SJSA1 (cell line): ENCODE measurements at places on chromosomes 6 and 20. TPM values are rescaled to one million over a fixed set of nuclear protein-coding genes. Genes with fewer than 3 reads are reported as not detected.

Gene HSPA12B
- total RNA-seq: not detected in 2 replicates

GRCh38 chr6:22251348-22251747 lies 45.5 kb downstream of the PRL start:
- peak overlapping the region; percentile 51 for H3K27ac ChIP-seq
- no peaks in the 10 kb centered on the region for H3K27me3 ChIP-seq
- H3K4me1 ChIP-seq: peaks cover 35% of the 10 kb centered on the region
- H3K36me3 ChIP-seq: no peaks in the 10 kb centered on the region
- H3K4me3 ChIP-seq: no peak overlapping the region

DNA sequence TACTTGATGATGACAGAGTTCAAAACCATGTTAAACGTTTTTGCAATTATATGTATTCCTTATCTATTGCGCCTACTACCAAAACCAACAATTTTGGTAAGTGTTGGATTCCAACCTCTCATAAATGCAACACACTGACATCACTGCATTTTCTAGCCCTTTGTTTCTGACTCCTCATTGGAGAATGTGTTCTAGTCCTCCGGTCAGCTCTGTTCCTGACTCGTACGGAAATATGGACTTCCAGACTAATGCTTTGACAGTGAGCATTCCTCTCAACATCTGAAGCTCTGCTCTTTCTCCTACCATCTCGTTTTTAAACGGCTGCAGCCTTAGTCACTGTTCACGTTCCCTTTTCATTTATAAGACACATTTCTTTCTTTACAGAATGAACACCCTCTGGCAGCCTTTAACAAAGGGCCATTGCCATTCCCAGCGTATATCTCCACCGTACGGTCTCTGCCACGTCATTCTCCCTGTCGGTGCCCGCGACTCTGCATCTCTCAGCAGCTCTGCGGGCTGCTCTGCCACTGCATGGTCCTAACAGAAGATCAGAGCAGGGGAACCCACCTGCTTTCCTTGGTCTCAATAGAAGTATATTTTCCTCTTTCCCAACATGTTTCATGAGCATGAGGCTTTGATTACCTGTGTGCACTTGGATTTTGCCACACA lies 103.0 kb upstream of the SYNDIG1 start:
- no peaks in the 10 kb centered on the region for H3K36me3 ChIP-seq
- no peak for DNase-seq
- no peak overlapping the region for H3K27ac ChIP-seq

DNA sequence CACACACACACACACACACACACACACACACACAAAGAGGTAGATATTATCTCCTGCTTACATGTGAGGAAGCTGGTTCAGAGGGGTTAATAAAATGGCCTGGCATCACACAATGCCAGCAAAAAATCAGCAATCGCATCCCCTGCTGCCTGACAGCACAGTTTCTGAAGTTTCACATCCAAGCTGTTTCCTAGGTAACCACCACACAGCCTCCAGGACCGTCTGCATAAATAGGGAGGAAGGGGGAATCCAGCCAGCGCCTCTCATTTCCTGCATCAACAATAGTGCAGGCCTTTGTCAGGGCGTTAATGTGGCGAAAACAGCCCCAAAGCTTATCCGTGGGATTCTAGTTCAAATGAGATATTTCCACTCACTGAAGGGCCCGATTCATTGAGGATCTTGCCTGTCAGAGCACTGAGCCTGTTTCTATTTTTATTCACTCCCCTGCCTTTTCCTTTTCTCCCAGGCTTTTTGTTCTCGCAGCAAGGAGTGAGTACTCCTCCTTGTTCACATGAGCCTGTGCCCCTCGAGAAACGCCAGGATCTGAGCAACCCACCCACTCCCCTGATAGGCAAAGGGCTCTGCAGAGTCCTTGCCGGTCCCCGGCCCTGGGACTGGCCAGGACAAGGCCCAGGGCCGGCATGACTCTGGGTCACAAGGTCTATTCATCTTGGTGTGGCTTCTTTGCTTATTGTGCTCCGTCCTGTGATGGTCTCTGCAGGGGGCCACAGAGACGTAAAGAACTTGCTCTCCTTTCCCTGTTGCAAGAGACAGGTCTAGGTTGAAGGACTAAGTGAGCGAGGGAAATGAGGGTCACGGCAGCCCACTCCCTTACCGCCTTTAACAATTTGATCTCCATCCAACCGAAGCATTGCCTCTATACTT lies 32.7 kb downstream of the TUBB2B start:
- H3K36me3 ChIP-seq: no peaks in the 10 kb centered on the region
- H3K27me3 ChIP-seq: no peaks in the 10 kb centered on the region
- no peaks in the 10 kb centered on the region for H3K4me1 ChIP-seq
- H3K27ac ChIP-seq: no peak overlapping the region
- H3K4me3 ChIP-seq: no peak overlapping the region
- no peak for DNase-seq

- no peak for DNase-seq
- H3K36me3 ChIP-seq: peaks cover 12% of the 10 kb centered on the region
- H3K4me1 ChIP-seq: peaks cover 12% of the 10 kb centered on the region
- H3K4me3 ChIP-seq: no peak overlapping the region
- H3K27ac ChIP-seq: no peak overlapping the region
- H3K27me3 ChIP-seq: no peaks in the 10 kb centered on the region
These were observed 62.8 kb downstream of the ILRUN start for GRCh38 chr6:34633785-34634184.

- peaks cover 20% of the 10 kb centered on the region for H3K4me1 ChIP-seq
- H3K27ac ChIP-seq: no peak overlapping the region
- no peak overlapping the region for H3K4me3 ChIP-seq
- H3K27me3 ChIP-seq: no peaks in the 10 kb centered on the region
These were observed 77.1 kb upstream of the ADTRP start for GRCh38 chr6:11855743-11856142.

GRCh38 chr6:112683926-112684325 lies 336.8 kb downstream of the RFPL4B start:
- no peaks in the 10 kb centered on the region for H3K27me3 ChIP-seq
- DNase-seq: no peak
- H3K4me3 ChIP-seq: no peak overlapping the region
- H3K4me1 ChIP-seq: peaks cover 46% of the 10 kb centered on the region
- peak overlapping the region; percentile 18; the same call in 1 of the 2 replicates for H3K27ac ChIP-seq

Gene SPTLC3
- total RNA-seq: 4.5 and 13.6 TPM in 2 replicates

Gene RBBP9
- total RNA-seq: 15.9 and 24.2 TPM in 2 replicates

Gene SAMD5
- total RNA-seq: 16.2 and 21.5 TPM in 2 replicates

Gene TINAG
- total RNA-seq: not detected in 2 replicates

Gene SIGLEC1
- not detected in 2 replicates for total RNA-seq

DNA sequence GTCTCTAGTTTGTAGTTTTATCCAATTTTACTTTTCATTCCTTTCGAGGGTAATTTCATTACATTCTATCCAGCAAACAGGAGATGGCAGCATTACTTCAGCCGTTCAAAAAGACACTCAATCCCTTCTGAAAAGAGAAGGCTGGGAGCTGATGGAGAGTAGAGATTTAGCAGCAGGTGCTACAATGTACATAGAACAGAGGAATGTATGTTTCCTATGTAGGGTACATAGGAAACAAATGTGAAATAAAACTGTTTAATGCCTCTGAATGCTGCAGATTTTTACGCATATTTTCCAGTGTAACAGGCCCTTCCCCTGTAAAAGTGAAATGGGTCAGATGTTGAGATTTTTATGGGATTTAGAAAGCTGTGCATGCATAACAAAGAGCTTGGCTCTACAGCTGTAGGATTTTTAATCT lies 16.0 kb downstream of the RPS12 start:
- no peaks in the 10 kb centered on the region for H3K36me3 ChIP-seq
- no peak overlapping the region for H3K27ac ChIP-seq
- no peaks in the 10 kb centered on the region for H3K27me3 ChIP-seq
- no peak overlapping the region for H3K4me3 ChIP-seq

- H3K4me1 ChIP-seq: peaks cover 31% of the 10 kb centered on the region
- H3K27me3 ChIP-seq: no peaks in the 10 kb centered on the region
- peak; percentile 38 for DNase-seq
- peaks cover 45% of the 10 kb centered on the region for H3K36me3 ChIP-seq
- H3K27ac ChIP-seq: peak overlapping the region; percentile 62
These were observed 1.3 kb downstream of the SRF start for GRCh38 chr6:43172104-43173007.

Gene ZNF341
- 2.1 and 5.5 TPM in 2 replicates for total RNA-seq

- H3K27me3 ChIP-seq: no peaks in the 10 kb centered on the region
- H3K36me3 ChIP-seq: no peaks in the 10 kb centered on the region
- no peak overlapping the region for H3K4me3 ChIP-seq
- DNase-seq: no peak
These were observed 140.5 kb downstream of the HIVEP2 start for GRCh38 chr6:142804490-142804889.

DNA sequence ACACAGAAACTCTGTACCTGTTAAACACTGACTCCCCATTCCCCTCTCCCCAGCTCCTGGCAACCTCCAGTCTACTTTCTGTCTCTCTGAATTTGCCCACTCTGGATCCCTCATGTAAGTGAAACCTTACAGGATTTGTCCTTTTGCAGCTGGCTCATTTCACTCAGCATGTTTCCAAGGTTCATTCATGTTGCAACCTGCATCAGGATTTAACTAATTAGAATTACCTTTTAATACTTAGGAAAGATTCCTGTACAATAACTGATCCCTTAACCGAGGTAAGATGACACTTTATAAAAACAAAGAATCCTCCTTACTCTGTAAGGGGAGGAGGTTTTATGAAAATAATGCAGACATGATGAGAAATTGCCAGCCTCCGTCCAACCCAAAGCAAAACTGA lies 113.1 kb upstream of the MTHFD1L start:
- H3K36me3 ChIP-seq: no peaks in the 10 kb centered on the region
- H3K27me3 ChIP-seq: 0 out of 2 replicates have a peak, but pooled peaks cover 2% of the 10 kb centered on the region
- no peak overlapping the region for H3K4me3 ChIP-seq
- no peak for DNase-seq

Gene DEFB132
- total RNA-seq: not detected in 2 replicates

- H3K27ac ChIP-seq: no peak overlapping the region
- H3K4me3 ChIP-seq: no peak overlapping the region
- no peaks in the 10 kb centered on the region for H3K27me3 ChIP-seq
- DNase-seq: peak; percentile 31
- H3K36me3 ChIP-seq: no peaks in the 10 kb centered on the region
These were observed 67.5 kb upstream of the TFB1M start for GRCh38 chr6:155381673-155382337.

- H3K36me3 ChIP-seq: peaks cover 67% of the 10 kb centered on the region
- no peak for DNase-seq
These were observed 10.5 kb downstream of the IBTK start for GRCh38 chr6:82237013-82237412.

Gene SNAP91
- total RNA-seq: not detected in 2 replicates

GRCh38 chr20:10434467-10434831 lies 427 bp upstream of the MKKS start:
- H3K27ac ChIP-seq: peak overlapping the region; percentile 87
- H3K4me3 ChIP-seq: peak overlapping the region; percentile 69
- no peaks in the 10 kb centered on the region for H3K27me3 ChIP-seq
- H3K36me3 ChIP-seq: peaks cover 5% of the 10 kb centered on the region; the same call in 1 of the 2 replicates

DNA sequence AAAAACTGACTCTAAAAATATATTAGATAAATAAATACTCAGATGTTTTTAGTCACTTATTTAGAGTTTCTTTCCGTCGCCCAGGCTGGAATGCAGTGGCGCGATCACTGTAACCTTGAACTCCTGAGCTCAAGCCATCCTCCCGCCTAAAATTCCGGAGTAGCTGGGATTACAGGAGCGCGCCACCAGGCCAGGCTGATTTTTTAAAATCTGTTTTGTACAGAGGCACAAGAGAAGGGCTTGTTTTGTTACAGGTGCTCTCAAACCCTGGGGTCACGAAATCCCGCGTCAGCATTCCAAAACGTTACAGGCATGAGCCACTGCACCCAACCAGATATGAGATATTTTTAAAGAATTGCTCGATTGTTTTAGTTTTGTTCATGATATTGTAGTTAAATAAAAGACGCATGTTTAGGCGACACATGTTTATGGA lies 40.7 kb upstream of the BTN3A2 start:
- no peak overlapping the region for H3K4me3 ChIP-seq
- H3K4me1 ChIP-seq: no peaks in the 10 kb centered on the region
- no peak overlapping the region for H3K27ac ChIP-seq
- DNase-seq: no peak
- H3K36me3 ChIP-seq: no peaks in the 10 kb centered on the region

- H3K4me3 ChIP-seq: no peak overlapping the region
- peaks cover 41% of the 10 kb centered on the region for H3K4me1 ChIP-seq
- no peak for DNase-seq
- no peaks in the 10 kb centered on the region for H3K27me3 ChIP-seq
- H3K27ac ChIP-seq: peak overlapping the region; percentile 22
These were observed 507.8 kb upstream of the CITED2 start for GRCh38 chr6:139882234-139882633.

Gene CTAGE9
- total RNA-seq: 0.26 TPM in 1 of 2 replicates, not detected in the other

DNA sequence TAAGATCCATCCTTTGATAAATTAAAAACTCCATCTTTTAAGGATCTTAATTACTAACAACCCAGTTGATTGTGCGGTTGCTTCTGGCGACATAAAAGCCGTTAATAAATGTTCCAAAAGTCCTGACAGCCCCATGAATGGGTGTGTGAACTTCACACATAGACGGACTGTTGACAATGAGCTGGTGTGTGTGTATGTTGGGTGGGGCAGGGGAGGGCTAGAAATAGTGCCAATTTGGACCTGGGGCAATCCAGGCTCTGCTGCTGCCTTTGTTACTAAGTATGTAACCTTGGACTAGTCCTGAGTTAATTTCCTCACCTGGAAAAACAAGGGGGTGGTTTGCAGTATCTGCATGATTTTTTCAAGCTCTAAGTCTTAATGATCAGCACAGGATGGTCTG lies 4.2 kb downstream of the MAS1 start:
- H3K27ac ChIP-seq: no peak overlapping the region
- H3K27me3 ChIP-seq: peaks cover 11% of the 10 kb centered on the region
- DNase-seq: no peak
- H3K4me3 ChIP-seq: no peak overlapping the region
- H3K36me3 ChIP-seq: no peaks in the 10 kb centered on the region

DNA sequence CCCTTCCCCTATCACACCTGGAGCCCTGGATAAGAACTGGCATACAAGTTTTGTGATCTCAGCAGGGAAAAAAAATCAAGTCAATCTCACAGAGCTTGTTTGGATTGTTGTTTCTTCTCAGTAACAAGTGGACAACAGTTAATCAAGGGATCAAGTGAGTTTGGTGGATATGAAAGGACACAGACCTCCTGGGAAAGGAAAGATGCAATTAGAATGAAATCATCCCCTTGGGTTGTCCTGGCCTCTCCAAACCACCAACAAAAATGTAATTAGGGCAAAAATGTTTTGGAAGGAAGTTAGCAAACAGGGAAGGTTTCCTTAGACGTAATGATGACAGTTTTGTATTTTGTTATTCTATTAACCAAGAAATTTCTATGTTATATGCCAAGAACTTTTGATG lies 99.1 kb upstream of the PRDM1 start:
- H3K4me1 ChIP-seq: peaks cover 5% of the 10 kb centered on the region
- H3K27ac ChIP-seq: no peak overlapping the region
- H3K27me3 ChIP-seq: no peaks in the 10 kb centered on the region
- no peak overlapping the region for H3K4me3 ChIP-seq
- DNase-seq: no peak
- H3K36me3 ChIP-seq: no peaks in the 10 kb centered on the region

Gene FRS3
- 1.5 and 2.0 TPM in 2 replicates for total RNA-seq

GRCh38 chr6:70282312-70282918 lies 20.5 kb downstream of the COL9A1 start:
- H3K4me1 ChIP-seq: no peaks in the 10 kb centered on the region
- no peak overlapping the region for H3K4me3 ChIP-seq
- H3K36me3 ChIP-seq: no peaks in the 10 kb centered on the region
- no peak overlapping the region for H3K27ac ChIP-seq

- peaks cover 10% of the 10 kb centered on the region for H3K4me1 ChIP-seq
- H3K36me3 ChIP-seq: no peaks in the 10 kb centered on the region
- no peak overlapping the region for H3K4me3 ChIP-seq
- no peaks in the 10 kb centered on the region for H3K27me3 ChIP-seq
These were observed 70.8 kb upstream of the ATXN1 start for GRCh38 chr6:16832043-16832567.
